ENCODE measurements at places on chromosomes 3 and 15.
A peak's percentile ranks its signal among the peaks of the same experiment; 100 is the strongest.

- no peak for DNase-seq
These were observed 10.9 kb upstream of the GATA2 start for GRCh38 chr3:128503751-128504532.

- DNase-seq, result peak; percentile 68
These were observed 40.6 kb upstream of the ADCY5 start for GRCh38 chr3:123489400-123490004.

GRCh38 chr3:102904629-102905028 is 469.8 kb downstream of the ZPLD1 start:
- no peak for DNase-seq

- DNase-seq, result no peak
These were observed 176.8 kb downstream of the GHSR start for GRCh38 chr3:172271386-172271976.

GRCh38 chr3:172685331-172686214 is 25.3 kb downstream of the NCEH1 start:
- no peak for DNase-seq

GRCh38 chr15:36992454-36992853 is 107.9 kb downstream of the MEIS2 start:
- DNase-seq, result no peak

GRCh38 chr3:50620820-50621219 is 3.9 kb downstream of the MAPKAPK3 start:
- DNase-seq, result no peak

- DNase-seq, result no peak
These were observed 298.2 kb upstream of the SATB1 start for GRCh38 chr3:18723206-18723810.

GRCh38 chr15:68678746-68679145 is 100.0 kb downstream of the CORO2B start:
- DNase-seq, result no peak

GRCh38 chr15:69693059-69693458 is 240.4 kb downstream of the RPLP1 start:
- DNase-seq, result no peak

GRCh38 chr3:153595186-153595815 is 433.3 kb downstream of the RAP2B start:
- DNase-seq, result peak; percentile 52

DNA sequence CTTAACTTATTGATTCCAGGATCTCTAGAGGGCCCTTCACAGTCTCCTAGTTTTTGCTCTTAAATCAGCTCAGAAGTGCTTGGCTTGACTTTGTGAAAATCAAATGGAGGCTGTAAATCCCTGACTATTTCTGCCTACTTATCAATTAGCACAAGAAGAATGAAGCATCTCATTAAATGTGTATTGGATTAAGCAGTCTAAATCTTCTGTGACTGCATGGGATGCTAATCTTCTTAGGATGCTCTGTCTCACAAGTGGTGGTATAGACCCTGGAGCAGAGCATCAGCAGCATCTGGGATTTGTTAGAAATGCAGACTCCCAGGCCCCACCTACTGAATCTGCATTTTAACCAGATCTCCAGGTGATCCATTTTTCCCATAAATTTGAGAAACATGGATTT is 488.7 kb downstream of the AGBL1 start:
- DNase-seq, result no peak

- no peak for DNase-seq
These were observed 286.5 kb downstream of the SQOR start for GRCh38 chr15:45921376-45921775.

DNA sequence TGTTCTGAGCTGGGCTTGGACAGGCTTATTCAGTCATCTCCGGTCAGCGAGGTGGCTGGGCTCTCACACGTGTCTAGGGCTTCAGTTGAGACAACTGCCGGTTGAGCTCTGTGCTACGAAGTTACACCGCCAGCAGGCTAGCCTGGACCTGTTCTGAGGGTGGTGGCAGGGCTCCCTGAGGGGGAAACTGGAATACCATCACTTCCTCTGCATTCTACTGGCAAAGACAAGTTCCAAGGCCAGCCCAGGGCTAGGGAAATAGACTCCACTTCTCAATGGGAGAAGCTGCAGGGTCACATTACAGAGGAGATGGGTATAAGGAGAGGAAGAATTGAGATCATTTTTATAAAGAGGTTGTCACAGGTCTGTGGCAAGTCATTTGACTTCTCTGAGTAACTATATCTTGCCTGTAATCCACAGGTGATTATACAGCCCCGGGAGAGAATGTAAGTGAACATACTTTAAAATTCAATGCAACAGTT is 106.8 kb upstream of the IL12A start:
- peak; percentile 67 for DNase-seq

DNA sequence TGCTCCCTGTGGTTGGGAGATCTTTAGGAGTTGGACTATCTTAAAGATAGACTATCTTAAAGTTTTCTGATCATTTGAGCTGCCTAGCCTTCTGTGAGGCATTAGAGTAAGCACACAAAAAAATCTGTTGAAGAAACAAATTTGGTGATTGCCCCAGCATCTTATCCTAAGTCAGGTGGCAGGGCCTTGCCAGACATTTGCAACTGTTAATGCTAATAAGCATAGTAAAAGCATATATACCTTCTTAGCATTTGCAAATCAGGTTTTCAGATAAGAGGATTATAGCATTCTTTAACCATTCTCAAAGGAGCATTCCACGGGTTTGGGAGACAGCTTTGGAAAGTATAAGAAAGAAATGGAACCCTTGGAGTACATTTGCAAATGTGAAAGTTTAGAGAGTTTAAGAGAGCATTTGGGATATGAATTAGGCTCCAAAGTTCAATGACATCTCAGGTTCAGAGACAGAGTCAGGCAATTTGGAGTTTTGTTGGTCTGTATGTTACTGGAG is 61.0 kb downstream of the SEMA6D start:
- DNase-seq, result no peak

- DNase-seq, result no peak
These were observed 34.1 kb downstream of the SHC4 start for GRCh38 chr15:48929661-48930060.

GRCh38 chr3:1766384-1766783 is 332.3 kb upstream of the CNTN4 start:
- no peak for DNase-seq

DNA sequence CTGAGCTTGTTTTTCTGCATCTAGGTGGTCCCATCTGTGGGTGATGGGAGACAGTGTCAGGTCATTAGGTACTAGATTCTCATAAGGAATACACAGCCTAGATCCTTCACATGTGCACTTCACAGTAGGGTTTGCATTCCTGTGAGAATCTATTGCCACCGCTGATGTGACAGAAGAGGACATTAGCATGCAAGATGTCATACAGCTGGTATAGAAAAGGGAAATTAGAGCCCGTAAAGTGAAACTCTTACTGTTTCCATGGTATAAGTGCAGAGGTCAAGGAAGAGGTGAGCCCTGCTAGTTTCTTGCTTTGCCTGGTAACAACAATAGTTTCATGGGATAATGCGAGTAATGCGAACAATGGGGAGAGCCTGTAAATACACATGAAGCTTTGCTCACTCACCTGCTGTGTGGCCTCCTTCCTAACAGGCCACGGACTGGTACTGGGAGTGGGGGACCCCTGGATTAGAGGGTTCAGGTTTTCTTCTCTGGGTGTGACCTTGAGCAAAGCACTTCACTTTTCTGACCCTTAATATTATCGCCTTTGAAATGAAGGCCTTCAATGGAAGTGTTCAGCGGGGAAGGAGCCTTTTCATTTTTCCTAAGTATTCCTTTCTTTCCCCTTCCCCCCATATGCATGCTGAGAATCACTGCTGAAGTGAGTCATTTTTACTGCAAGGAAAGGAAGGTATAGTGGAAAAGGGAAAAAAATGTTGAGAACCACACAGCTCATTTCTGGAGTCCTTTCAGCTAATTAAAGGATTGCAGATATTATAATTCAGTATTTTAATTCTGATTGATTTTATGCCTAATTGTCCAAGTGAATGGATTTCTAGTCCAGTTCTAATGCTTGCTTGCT is 286.4 kb downstream of the UBE2E2 start:
- DNase-seq, result no peak

DNA sequence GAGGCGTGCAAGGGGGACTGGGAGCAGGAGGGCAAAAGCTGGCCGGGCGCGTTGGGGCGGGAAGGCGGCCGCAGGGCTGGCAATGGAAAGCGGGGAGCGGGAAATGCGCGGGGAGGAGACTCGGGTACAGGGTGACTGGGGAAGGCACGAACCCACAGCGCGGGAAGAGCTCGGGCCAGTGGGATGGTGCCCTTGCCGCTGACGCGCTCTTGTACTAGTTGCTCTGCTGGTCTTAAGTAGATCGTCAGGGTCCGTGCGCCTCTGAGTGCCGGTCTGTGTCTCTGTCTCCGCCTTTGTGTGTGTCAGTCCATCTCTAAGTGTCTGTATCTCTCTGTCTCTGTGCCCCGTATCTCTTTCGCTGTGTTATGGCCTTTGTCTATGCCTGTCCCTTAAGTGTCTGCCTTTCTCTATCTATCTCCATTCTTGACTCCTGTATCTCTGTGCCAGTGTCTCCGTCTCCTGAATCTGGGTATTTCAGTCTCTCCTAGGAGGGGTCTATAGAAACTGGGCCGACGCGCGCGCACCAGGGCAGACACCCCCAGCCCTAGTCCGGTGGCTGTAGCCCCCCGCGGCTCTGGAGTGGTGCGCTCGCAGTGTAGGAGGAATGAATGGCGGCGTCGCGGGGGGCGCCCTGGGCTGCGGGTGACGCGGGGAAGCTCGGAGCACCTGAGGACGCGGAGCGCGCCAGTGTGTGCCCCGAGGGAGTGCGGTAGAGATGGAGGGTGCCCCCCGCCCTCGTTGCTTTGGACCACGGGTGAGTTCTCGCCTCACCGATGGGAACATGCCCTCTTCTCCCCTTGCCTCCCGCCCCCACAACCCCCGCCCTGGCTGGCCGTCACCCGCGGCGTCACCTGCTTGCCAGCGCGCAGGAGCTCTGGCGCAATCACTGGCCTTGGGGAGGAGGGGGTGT is 756 bp upstream of the CAMK2N2 start:
- DNase-seq, result peak; percentile 77

DNA sequence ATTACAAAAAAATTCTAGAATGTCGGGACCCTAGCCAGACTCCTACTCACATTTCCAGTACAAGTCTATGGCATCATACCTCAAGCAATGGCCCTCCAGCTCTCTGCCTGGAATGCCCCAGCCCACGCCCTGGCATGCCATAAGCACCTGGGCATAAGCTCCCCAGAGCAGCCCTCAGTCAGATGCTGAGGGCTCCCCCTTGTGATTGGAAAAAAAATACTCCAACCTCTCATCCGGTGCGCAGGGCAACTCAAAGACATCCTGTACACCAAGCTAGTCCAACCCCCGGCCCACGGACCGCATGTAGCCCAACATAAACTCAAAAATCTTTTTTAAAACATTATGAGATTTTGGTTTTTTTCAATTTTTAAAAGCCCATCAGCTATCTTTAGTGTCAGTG is 115.4 kb downstream of the NEK10 start:
- DNase-seq, result peak; percentile 7

Data from NCI-H1105 treated with DMSO at 0.1 percent for 48 hours (cell line).